ENCODE measurements at places on chromosomes 13 and 19. TPM values are rescaled to one million over a fixed set of nuclear protein-coding genes. Genes with fewer than 3 reads are reported as not detected.

The CEACAM7 gene
- not detected for total RNA-seq

The TEX29 gene
- not detected for total RNA-seq

The C19orf85 gene
- total RNA-seq: 0.23 TPM

The RNF113B gene
- not detected for total RNA-seq

The SAFB gene
- total RNA-seq: 137 TPM

The CCL25 gene
- total RNA-seq: not detected

The ZNF536 gene
- not detected for total RNA-seq

The ZNF497 gene
- total RNA-seq: 3.9 TPM

The ZNF541 gene
- not detected for total RNA-seq

The GAPDHS gene
- not detected for total RNA-seq

The C1QTNF9 gene
- total RNA-seq: not detected

The NTN5 gene
- total RNA-seq: not detected

The FGF22 gene
- not detected for total RNA-seq

The SLC7A10 gene
- total RNA-seq: not detected

The CYP4F8 gene
- total RNA-seq: not detected

The PLK5 gene
- total RNA-seq: 0.22 TPM

The FLT3 gene
- not detected for total RNA-seq

The ZNF606 gene
- 0.71 TPM for total RNA-seq

The FXYD1 gene
- total RNA-seq: not detected

The LSM7 gene
- 135 TPM for total RNA-seq

The ZNF709 gene
- total RNA-seq: 0.52 TPM

The IFNL1 gene
- not detected for total RNA-seq

The CEACAM8 gene
- total RNA-seq: not detected

The TMEM145 gene
- total RNA-seq: not detected

The SYCN gene
- total RNA-seq: not detected

The LPAR6 gene
- 3.1 TPM for total RNA-seq

The HSH2D gene
- total RNA-seq: not detected

The KPTN gene
- 9.7 TPM for total RNA-seq
